ENCODE measurements at places on chromosomes 12 and 14.

DNA sequence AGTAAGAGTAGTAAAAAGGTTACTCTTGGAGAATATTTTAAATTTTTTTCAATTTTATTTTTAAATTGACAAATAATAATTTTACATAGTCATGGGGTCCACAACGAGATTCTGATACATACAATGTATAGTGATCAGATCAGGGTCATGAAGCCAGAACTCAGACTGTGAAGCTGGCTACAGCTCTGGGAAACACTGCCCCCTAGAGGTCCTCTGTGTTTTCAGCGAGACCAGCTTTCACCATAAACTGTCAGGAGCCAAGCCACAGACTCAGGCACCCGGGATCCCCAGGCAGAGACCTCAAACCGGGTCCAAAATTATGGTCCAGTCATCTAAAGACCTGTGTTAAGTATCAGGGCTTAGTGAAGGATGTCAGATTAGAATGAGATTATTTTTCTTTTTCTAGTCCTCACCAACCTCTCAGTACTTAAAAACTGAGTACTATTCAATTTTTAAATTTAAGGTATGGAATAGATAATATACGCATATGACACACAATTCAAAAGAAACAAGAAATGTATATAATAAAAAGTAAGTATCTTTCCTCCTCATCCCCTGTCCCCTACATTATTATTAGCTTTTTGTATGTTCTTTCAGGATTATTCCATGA, 397.1 kb downstream of the MDGA2 start:
- DNase-seq = peak; percentile 60

GRCh38 chr14:56632195-56632594, 52.6 kb downstream of the TMEM260 start:
- no peak for DNase-seq

DNA sequence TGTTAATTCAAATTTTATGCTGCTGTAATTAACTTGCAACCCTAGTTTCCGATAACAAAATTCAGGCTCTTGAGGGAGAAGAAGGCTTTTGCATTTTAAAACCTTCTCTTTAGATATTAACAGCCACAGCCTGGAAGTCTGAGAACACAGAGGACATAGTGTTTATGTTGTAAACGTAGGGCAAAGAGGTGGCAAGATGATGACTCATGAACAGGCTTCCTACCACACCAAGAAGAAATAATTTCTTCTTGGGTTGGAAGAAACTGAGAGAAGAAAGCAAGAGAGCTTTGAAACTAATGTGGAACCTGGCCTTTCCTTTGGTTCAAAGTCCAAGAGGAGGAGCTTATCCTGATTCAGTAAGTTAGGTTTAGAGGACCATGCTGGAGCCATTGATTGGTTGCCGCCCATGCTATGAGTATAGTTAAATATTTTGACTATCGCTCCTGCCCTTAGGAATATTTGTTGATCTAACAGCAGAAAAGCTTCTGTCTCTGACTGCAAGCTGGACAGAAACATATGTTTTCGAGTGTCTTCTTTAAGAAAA, 31.8 kb downstream of the CCDC198 start:
- no peak for DNase-seq

DNA sequence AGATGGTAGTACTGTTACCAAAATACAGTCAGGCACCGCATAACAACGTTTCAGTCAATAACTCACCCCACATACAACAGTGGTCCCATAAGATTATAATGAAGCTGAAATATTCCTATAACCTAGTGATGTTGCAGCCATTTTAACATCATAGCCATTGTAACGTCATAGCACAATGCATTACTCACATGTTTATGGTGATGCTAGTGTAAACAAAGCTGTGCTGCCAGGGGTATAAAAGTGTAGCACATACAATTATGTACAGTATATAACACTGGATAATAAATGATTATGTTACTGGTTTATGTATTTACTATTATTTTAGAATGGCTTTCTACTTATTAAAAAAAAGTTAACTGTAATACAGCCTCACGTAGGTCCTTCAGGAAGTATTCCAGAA, 37.0 kb downstream of the GPR137C start:
- DNase-seq = no peak

DNA sequence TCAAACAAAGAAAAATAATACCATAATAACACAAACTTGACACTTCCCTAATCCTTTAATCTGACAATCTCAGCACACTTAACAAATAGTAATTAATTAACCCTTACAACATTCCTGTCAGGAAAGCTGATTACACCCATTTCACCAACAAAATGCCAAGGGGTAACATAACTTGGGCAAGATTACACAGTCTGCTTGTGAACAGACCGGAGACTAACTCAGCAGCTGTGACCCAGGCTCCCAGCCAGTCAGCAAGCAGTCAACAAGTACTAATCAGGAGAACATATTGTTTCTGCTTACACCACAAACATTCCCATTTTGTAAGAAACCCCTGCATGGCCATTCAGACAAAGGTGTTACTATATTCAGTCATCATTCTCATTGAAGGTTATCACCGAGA, 592.5 kb upstream of the FLRT2 start:
- DNase-seq = no peak

DNA sequence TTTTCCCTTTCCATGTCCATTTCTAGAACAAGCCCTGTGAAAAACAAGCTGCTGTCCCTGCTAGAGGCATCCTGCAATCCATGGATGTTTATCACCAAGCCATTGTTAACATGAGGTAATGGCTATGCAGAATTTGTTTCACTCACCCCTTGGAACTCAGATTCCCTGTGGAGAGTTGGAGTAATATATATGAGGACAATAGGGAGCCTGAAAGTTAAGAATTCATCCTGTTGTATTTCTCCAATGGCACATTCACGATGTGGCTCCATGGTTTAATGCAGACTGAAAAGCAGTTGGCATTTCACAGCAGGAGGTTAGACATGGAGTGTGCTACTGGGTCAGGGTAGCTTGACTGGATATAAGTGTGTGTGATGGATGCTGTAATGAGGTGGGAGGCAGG, 32.4 kb downstream of the GPR65 start:
- no peak for DNase-seq

GRCh38 chr12:58727521-58727920, 192.8 kb downstream of the LRIG3 start:
- no peak for DNase-seq

DNA sequence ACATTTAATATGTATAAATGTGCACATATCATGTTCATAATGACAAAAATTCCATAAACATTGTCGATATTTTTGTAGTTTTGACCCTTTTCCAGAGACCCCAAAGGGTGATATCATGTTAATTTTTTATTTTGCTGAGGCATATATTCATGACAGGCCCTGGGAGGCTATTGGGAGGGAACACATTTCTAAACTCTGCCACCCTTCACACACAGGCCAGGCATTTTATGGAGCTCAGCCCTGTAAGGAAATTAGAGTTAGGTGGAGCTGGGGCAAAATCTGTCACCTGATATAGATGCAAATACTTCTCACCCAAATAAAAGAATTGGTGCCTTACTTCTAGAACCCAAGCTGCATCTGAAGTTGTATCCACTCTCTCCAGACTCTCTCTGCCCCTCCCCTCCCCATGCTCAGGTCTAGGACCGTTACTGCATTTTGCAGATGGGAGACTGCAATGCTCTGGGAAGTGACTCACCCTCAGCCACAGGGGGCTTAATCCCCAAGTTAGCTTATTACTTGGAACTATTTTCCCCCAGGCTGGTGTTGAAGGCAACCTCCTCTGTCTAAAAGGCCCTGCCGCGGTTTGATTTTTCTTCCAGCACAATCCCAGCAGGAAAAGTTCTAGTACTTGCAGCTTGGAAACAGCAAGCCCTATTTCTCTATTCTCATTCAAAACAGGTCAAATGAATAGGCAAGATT, 238.9 kb downstream of the EMP1 start:
- no peak for DNase-seq

DNA sequence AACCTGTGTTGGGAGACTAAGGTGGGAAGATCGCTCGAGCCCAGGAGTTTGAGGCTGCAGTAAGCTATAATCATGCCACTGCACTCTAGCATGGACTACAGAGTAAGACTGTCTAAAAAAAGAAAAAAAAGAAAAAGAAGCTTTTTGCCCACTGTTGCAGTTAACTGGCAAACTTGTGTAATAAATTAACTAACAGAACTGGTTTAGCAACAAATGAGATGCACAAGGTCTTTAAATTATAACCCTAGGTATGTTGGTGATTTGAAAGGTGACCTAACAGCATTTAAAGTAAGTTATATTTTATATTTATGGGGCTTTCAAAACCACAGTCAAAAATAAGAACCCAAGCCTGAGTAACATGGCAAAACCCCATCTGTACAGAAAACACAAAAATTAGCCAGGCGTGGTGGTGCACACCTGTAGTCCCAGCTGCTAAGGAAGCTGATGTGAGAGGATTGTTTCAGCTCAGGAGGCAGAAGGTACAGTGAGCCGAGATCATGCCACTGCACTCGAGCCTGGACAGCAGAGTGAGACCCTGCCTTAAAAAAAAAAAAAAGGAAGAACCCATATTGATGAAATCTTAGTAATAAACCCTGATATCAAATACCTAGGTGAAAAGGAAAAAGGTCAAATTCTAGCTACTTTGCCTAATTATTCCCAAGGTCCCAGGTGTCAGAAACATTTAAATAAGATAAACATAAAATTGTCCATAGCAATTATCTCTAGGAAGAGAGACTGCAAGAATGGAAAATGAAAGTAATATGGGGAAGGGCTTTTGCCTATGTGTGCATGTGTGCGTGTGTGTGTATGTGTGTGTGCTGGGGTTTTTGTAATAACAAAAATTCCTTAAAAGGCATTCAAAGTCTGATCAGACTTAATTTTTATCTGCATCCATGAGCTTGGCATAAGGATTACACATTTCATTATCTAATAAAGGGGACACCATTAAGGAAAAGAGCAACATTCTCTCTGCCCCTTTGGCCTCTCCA, 15.4 kb downstream of the SYNE2 start:
- DNase-seq = peak; percentile 62

GRCh38 chr12:130983328-130984017, 29.8 kb downstream of the ADGRD1 start:
- peak; percentile 51 for DNase-seq

- peak; percentile 93 for DNase-seq
These were observed 656 bp downstream of the RAB21 start for GRCh38 chr12:71755146-71755892.

- DNase-seq = no peak
These were observed 912.4 kb downstream of the VRK1 start for GRCh38 chr14:97709552-97709951.

GRCh38 chr14:90184571-90185266, 71.6 kb upstream of the PSMC1 start:
- DNase-seq = no peak

- DNase-seq = peak; percentile 38
These were observed 76.4 kb upstream of the FAR2 start for GRCh38 chr12:29072631-29073030.

All from suppressor macrophage treated with lipopolysaccharide for 1 hour (primary cell).